ENCODE measurements at places on chromosomes 7 and 10.

- no peak for DNase-seq
Observed at GRCh38 chr10:47383261-47384147, 589 bp downstream of the ZNF488 start.

GRCh38 chr10:14645239-14645960 is 129.3 kb downstream of the FAM107B start:
- no peak for DNase-seq

GRCh38 chr7:124698964-124699363 is 66.6 kb downstream of the GPR37 start:
- DNase-seq = no peak

DNA sequence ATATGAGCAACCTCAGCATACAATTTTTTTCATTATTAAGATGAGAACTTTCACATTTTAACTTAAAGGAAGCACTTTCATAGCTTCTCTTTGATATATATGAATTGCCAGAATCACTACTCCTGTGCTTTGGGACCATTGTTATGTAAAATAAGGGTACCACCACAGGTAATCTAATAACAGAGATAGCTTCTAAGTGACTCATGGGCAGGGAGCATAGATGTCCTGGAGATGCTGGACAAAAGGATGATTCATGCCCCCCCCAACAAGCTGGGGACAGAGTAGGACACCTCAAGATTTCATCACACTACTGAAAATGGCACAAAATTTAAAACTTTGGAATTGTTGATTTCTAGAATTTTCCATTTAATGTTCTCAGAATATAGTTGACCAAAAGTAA is 641.1 kb downstream of the PCDH15 start:
- no peak for DNase-seq

DNA sequence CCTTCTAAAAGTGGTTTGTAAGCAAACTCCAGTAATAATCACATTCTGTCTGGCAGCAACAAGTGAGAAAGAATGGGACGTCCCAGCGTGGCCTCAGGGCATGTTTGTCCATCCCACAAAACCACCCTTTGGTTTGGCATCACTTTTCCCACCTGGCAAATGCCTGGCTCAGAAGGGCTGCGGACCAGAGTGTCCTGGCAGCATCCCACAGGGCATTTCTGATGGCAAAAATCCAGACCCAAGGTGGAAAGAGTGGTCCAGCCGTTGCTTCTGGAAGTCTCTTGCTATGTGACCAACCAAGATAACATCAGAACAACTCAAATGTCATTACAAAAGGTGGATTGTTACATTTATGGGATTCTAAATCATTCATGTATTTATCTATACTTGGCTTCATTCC is 174.4 kb downstream of the CREB5 start:
- DNase-seq = no peak

GRCh38 chr7:27905951-27906350 is 166.0 kb downstream of the TAX1BP1 start:
- no peak for DNase-seq

GRCh38 chr7:88184848-88185304 is 35.0 kb downstream of the SRI start:
- no peak for DNase-seq

GRCh38 chr7:142881586-142882337 is 3.8 kb downstream of the TRPV6 start:
- no peak for DNase-seq

DNA sequence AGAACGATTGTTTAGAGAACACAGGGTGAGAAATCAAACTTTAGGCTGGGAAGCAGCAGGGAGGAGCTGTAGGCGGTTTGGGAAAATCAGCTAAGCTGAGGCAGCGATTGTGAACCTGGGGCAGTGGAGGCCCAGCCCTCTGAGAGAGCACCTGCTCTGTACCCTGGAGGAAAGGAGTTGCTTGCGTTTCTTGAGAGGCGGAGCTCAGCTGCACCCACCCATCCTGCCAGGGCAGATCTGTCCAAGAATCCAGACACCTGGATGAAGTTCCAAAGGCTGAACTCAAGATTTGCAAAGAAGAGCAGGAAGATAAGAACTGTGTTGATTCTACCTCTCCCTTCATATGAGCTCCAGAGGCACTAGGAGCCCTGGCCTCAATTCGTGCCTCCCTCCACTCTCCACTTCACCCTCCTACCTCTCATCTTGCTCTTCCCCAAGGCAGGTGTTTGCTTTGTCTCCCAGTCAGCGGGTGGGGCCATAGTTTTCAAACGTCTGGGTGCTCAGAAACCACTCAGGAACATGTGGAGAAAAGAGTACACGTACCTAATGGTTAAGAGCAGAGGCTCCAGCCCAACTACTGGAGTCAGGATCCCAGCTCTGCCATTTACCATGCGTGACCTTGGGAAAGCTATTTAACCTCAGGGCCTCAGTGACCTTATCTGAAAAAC is 21.5 kb upstream of the TMEM213 start:
- no peak for DNase-seq

- no peak for DNase-seq
Observed at GRCh38 chr10:13651969-13652720, 65.4 kb downstream of the PRPF18 start.

DNA sequence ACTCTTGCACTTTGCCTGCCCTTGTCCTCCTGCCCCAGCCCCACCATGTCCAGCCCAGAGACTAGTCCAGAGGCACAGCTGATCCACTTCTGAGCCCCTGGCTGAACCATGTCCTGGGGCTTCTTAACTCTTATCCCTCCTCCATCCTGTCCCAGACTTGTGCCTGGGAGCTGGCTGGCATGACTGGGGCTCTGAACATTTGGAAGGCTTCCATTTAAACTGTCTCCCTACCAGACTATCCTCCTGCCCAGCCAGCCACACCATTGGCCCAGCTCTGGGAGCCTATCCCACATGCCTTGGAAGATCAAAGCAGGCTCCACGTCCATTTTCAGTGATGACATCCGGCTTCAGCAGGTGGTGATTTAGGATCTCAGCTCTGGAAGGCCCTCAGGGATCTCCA is 57.4 kb downstream of the FAM241B start:
- DNase-seq = no peak

GRCh38 chr10:4824791-4825310 is 1.2 kb upstream of the AKR1E2 start:
- DNase-seq = no peak

DNA sequence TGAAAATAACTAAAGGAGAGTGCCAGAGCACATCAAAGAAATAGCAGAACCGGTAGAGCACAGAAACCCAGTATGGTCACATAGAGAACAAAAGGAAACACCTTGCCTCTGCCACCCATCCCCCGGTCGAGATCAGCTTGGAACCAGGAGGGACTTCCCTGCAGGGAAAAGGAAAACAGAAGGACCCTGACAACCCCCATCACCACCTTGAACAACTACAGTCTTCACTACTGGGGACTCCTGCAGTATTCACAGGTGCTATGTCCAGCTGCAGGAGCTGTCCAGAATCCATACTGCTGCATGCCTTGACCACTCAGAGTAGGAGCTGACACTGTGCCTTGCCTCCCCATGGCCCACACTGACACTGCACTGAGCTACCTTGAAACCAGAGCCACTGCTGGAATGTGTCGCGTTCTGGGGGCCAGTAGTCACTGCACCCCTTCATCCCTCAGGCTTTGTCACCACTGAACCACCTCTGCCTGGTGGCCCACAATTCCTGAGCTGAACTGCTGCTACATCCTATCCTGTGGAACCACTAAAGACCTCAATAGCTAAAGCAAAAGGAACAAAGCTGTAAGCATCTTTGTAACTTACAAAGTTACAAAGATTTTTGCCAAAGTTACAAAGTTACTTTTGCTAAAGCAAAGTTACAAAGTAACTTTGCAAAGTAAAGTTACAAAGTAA is 66.8 kb downstream of the TRIL start:
- no peak for DNase-seq

GRCh38 chr7:73567846-73568685 is 10.3 kb downstream of the TBL2 start:
- no peak for DNase-seq

DNA sequence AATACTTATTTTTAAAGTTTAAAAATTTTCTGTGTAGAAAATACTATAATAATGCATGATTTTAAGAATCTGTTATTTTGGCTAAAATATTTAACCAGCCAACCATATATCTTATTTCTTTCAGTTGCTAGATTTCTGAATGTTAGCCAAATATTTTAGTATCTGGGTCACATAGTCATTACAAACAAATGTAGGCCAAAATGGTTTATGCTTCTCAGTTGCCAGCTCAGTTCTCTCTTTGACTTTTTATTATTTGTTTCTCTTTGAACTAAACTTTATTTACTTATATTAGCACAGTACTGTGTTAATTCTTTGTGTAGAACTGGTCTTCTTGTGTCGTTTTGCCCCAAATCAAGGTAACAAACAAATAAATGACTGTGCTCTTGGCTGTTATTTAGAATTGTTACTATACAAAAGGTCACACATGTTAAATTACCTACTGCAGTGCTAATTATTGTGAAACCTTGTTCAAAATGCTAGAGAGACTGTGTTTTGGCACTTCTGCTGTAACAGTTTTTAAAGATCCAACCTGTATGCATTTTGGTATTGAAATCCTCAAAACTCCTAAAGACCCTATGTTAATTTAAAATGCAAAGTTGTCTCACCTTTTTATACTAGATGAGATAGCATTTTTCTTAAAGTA is 39.8 kb downstream of the ZEB1 start:
- no peak for DNase-seq

DNA sequence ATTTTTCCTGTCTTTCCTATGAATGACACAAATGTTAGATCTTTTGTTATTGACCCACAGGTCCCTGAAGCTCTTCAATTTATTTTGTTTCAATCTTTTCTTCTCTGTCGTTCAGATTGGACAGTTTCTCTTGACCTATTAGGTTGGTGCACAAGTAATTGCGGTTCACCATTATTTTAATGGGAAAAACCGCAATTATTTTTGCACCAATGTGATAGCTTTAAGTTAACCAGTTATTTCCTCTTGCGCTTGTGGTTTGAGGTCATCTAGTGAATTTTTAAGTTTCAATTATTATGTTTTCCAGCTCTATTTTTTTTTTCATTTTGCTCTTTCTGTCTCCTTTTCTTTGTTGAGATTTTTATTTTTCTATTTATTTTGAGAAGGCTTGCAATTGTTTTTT is 399.2 kb downstream of the INHBA start:
- no peak for DNase-seq

DNA sequence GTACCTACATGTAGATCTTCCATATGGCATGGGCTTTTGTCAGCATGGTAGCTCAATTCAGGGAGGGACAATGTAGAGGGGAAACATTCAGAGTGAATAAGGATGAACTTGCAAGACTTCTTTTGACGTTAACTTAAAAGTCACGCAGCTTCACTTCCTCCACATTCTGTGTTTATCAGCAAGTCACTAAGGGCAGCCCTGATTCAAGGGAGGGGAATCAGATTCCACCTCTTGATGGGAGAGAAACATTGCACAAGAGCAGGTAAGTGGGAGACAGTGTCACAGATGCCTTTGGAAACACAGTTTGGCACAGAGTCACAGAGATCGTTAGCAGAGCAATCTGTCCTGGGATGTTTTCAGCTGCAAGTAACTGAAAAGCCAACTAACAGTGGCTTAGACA is 26.2 kb downstream of the C10orf67 start:
- DNase-seq = no peak

DNA sequence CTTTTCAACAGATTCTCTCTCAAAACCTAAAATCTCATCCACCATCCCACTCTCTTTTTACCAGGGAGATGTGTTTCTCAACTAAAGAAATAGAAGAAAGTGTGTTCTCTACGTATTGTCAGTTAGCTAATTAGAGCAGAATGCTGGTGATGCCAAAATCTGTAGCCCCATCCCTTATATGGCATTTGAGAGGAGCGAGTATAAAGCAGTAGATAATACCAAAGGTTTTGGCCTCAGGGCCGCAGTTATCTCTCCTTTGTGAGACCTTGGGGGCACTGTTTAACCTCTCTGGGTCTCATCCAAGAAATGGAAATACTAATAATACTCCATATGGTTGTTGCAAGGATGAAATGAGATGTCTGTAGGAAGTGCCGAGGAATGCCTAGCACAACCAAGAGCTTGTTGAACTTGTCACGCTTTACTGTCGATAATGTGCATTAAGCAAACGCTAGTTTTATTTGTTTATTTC is 456 bp upstream of the DLD start:
- DNase-seq = no peak

DNA sequence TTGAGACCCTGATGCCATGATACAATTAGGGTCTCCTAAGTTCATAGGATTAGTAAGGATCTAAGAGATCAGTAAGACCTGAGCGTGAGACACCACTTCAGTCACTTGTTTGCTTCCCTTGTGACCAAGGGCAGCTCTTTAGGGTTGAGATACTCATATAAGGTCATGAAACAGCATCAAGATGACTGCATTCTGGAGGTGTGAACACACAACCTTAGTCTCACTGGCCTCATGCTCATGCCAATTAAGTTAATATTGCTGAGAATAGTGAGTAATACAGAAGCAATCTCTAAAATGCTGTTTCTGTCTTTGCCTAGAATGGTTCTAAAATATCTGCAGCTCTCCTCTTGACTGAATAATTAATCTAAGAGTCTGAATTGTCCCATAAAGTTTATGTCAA is 39.6 kb upstream of the KLHL7 start:
- DNase-seq = no peak

DNA sequence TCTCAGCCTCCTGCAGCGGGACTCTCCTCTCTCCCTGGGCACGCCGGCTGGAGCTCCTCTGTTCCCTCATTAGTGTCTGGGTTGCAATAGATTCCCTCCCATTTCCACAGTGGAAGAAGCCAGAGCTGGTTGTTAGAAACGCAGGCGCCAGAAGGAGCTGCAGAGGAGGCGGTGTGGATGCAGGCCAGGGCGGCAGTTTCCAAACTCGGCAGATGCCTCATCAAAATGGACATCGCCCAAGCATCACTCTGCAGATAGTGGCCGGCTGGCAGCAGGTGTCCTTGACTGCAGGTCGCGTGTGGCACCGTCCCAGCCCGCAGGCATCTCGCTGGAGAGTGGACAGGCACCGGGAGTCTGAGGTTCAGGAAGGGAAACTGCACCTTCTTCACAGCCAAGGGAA is 201.8 kb downstream of the TCERG1L start:
- DNase-seq = no peak

GRCh38 chr10:123848564-123849457 is 42.8 kb downstream of the CPXM2 start:
- no peak for DNase-seq

DNA sequence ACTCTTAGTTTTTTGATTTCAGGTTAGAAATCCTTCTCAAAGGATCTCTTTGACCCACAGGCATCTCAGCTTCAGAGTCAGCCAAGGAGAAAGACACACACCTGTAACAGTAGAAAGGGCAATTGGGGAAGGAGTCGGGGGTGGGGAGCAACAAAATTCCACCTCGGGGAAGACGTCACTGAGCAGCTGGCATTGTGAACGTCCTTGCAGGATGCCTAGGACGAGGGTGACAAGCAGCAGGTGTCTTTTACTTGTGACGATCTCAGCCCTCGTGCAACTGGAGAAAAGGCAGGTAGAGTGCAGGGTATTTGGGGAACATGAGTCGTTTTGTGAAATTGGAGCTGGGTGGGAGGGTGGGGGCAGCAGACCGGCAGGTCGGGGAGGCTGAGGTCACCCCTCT is 627.0 kb downstream of the ACTR3B start:
- DNase-seq = no peak

DNA sequence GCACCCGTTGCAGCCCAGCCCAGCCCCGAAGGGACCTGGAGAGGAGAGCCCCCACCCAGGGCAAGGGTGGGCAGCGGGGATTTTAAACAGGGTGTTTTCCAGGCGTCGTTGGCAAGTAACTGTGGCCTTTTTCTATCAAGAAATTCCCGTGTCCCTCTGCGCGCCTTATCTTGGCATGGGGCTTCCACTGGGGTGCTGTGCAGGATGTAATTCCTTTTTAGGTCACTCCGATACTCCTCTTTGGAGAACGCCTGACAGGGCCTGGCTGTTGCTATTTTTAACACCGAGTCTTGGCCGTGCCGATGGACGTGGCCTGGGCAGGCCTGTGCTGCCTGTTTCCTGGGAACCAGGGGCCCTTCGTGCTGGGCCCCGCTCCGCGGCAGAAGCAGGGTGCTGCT is 93.8 kb downstream of the INPP5A start:
- DNase-seq = no peak
